ENCODE measurements at places on chromosomes 4 and X.

DNA sequence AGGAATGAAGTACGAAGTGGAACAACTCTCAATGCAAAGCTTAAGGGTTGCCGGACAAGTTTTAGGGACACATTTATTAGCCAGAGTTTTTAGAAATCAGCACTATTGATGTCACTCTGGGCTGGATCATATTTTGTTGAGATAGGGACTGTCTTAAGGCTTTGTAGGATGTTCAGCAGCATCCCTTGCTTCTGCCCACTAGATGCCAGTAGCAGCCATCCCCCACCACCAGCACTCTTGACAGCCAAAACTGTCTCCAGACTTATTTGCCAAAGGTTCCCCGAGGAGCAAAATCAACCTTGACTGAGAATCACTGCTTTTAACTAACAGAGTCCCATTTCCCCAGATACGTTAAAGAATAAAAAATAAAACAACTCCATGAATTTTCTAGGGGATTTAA is 1497.3 kb downstream of the STIM2 start:
- no peak for DNase-seq

DNA sequence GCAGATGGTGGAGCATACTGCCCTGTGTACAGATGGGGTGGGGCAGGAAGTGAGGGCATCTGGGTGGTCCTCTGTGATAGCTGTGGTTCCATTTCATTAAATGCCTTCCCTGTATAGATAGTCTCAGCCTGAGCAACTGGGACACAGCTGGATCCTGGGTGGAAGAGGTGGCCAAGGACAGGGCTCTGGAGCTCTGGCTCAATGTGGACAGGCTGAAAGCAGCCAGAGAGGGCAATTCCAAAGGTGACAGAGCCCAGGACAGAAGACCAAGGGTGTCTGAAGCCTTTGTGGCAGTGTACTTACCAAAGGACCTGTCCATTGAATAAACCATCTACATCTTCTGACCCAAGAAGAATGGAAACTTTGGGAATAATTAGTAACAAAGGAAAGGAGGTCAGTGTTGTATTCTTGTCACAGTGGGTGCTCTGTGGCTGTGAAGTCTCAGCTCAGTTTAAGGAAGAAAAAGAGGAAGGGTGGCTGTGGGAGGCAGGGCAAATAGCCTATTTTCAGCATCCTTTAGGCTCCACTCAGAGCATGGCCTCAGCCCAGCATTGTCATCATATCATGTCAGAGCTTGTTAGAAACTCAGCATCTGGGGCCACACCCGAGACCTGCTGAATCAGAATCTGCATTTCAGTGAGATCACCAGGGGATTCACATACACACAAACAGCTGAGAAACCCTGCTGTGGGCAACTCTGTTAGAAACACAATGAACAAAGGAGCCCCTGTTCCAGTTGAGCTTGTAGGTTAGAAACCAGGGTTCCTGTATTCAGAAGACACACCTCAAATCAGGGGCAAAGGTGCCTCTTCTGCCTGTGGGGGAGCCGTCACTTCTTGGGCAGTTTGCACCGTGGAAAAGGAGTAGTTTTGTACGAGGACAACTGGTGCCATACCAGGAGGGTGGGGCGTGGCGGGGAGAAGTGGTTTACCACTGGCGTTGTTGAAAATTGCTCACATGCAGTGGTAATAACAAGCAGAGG is 168.6 kb downstream of the PTTG2 start:
- DNase-seq = peak; percentile 71

DNA sequence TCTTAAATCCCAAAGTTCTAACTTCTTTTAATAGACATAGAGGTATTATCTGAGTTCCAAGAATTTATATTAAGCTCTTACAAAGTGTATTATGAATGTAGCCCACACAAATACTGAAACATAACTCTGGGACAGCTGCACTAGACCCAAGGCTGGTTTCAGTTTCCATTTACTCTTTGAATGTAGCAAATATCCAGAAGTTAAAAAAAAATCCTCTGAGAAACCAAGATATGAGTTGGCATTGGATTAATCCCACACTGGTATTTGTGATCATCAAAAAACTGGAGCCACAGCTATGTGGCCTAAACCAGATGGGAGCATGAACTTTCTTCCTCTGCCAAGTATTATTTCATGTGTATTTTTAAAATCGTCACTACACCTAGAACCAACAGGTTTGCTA is 23.6 kb upstream of the SMPX start:
- no peak for DNase-seq

GRCh38 chr4:48991357-48991756 is 5.3 kb downstream of the CWH43 start:
- DNase-seq = no peak

GRCh38 chr4:14566518-14566917 is 435.8 kb upstream of the CPEB2 start:
- no peak for DNase-seq

DNA sequence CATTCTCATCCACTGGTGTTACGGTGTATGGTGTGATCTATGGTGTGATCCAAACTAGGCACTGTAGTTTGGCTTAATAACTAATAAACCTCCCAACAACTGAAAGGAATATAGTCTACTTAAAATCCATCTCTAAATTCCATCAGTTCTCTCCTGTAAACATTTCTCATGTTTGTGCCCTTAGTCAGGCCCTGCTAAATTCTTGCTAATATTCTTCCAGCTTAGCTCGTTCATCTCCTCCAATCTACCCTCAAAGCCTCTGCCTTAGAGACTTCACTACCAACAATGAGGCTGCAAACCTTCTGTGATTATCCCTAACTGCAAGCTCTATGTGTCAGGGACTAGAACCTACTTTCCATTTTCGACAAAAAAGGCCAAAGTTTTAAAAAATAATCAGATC is 28.1 kb downstream of the ZAR1 start:
- DNase-seq = no peak

- DNase-seq = no peak
Observed at GRCh38 chr4:166981847-166982246, 252.4 kb downstream of the SPOCK3 start.

DNA sequence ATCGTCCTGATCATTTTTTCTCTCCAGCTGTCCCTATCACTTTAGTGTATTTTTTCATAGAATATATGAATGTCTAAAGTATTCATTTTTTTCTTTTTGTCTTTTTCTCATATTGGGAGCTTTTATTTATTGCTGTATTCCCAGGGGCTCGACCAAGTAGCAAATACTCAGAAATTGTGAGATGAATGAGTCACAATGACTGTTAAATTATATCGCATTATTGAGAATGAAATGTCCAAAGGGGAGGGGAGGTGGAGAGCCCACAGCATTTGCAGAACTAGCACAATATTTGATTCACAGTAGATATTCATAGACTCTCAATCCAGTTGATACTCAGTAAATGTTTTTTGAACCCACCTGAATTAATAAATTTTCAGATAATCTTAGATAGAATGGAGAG is 543.6 kb upstream of the FAM241A start:
- no peak for DNase-seq

- no peak for DNase-seq
Observed at GRCh38 chr4:102789317-102789717, 28.5 kb upstream of the MANBA start.

- no peak for DNase-seq
Observed at GRCh38 chr4:37825968-37826294, 555 bp upstream of the PGM2 start.

DNA sequence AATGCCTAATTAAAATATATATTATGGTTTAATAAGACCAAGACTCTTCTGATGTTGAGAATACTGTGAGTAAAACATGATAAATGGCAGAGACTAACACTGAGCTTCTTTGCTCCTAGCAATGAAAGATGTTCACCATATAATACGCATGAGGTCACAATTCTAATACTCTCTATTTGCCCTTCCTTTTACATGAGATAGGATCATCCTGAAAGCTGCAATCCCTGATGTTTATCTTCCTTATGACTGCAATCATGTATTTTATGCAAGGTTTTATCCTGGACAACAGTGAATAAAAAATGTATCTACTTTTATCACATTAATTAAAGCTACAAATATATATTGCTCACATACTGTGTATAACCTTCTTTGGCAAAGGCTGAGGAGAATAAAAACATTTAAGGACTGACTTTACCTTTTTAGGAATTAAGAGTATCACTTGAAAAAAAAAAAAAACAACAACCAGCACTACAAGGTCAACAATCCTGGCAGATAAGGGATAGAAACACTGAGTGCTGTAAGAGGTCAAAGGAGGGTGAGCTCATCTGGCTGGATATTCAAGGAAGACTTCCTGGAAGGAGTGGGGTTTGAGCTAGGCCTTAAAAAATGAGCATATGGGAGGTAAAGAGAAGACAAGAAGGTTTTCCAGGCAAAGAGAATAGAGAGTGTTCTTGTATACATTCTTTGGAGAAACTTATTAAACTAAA is 99.9 kb downstream of the AREG start:
- no peak for DNase-seq

DNA sequence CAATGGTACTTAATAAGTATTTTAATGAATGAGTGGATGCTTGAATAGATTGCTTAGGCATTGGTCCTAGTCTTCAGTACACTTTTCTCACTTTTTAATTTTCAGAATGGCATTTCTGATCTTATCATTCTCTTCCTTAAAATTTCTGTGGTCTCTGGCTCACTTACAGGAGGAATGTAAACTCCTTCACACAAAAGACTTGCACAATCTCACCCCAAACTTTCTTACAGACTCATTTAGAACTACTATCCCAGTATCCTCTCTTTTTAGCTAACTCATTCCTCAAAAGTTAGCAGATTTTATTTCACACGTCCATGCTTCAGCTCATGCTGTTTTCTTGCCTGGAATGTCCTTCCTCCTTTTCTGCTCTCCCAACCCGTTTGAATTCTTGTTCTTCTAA is 350.1 kb downstream of the GRXCR1 start:
- DNase-seq = no peak

DNA sequence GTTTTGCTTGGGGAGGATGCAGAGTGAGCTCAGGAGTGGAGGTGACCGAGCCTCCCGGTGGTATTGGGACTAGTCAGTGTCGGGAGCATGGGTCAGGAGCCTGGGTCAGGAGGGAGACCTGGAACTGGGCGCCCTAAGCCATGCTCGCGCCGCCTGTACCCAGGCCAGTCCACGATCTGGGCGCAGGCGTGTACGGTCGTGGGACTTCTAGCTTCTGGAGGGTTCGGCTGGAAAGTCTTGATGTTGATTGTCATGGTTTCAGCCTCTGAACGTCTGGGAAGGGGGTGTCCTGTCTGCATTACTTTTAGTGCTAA is 244 bp downstream of the EIF2S3 start:
- DNase-seq = no peak

- no peak for DNase-seq
Observed at GRCh38 chr4:40327340-40327739, 7.8 kb upstream of the CHRNA9 start.

- DNase-seq = no peak
Observed at GRCh38 chr4:55381502-55381901, 14.3 kb upstream of the TMEM165 start.

DNA sequence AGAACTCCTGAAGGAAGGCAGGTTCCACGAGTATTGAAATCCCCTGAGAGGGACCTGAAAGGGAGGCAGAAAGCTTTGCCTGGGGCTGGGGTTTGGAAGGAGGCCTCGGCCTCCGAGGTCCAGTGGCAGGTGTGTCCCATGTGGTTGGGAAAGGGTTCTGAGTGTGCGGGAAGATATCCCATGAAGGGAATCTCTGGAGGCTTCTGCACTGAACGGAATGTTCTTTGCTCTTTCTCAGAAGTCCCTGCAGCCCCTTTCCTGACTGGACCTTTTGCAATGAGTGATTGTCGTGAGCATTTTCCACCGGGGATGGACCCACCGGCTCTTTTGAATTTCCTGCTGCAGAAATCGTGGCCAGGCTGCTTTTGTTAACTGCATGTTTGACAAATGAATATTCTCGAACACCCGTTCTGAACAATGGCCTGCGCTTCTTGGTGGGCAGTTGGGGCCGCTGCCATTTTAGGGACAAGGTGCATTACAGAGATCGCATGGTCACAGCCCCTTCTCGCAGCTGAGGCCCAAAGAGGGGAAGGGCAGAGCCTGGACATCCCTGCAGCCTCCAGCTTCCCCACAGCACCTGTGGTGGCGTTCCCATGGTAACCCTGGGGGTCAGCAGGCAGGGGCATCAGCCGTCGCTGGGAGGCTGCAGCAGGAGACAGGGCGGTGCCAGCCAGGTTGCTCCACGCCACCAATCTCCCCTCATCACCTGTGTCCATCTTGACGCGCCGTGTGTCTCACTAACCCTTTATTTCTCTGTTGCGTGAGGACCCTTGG is 18.3 kb upstream of the HTRA3 start:
- no peak for DNase-seq

GRCh38 chr4:104989371-104989770 is 157.3 kb upstream of the TET2 start:
- DNase-seq = no peak

DNA sequence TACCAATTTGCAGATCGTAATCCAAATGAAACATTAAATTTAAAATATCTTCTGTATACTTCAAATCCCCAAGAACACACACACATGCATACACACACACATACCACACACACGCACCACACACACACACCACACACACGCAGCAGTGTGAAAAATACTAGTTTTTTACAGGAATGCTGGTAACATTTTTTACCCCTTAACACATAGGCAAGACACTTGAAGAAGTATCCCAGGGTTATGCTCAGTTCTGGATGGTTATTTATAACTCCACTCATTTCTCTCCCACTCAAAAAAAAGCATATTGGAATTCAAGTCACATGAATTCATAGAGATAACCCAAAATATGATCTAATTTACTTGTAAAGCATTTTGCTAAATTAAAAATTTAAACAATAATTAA is 325.5 kb upstream of the SLC7A11 start:
- DNase-seq = no peak

- no peak for DNase-seq
Observed at GRCh38 chr4:76211769-76212708, 1.6 kb downstream of the SCARB2 start.

DNA sequence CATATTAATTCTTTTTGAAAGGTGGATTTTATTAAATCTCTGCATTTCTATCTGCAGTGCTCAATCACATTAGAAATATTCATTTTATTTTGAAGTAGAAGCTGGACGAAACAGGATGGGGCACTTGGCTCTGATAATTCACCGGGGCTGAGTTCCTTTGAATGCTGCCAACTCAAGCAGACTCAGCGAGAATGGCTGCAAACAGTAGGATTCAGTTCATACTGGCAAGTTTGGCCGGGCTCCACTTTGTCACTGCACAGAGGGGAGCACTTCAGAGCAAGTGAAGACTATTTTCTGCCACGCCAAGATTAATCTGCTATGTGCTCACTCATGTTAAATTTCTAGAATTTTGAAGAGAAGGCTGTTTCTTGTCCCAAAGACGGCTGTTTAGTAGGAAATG is 30.7 kb upstream of the KLHL8 start:
- DNase-seq = no peak

DNA sequence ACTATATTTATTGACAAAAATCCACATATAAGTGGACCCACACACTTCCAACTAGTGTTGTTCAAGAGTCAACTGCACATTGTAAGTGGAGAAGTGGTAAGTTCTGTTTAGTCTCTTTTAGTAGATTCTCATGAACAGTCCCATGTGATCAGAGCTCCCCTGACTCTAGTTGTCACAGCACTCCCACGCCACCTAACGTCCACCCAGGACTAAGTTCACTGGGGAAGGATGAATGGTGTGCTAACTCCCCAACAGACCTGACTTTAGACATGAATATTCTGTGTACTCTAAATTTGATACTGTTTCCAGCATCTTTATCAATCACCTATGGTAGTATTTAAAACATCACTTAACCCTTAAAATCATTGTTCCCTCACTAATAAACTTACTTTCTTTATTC is 59.8 kb downstream of the PACRGL start:
- DNase-seq = no peak
